NCI-H2081 (cell line): ENCODE measurements at places on chromosomes 4 and X.
A peak's percentile ranks its signal among the peaks of the same experiment; 100 is the strongest.

DNA sequence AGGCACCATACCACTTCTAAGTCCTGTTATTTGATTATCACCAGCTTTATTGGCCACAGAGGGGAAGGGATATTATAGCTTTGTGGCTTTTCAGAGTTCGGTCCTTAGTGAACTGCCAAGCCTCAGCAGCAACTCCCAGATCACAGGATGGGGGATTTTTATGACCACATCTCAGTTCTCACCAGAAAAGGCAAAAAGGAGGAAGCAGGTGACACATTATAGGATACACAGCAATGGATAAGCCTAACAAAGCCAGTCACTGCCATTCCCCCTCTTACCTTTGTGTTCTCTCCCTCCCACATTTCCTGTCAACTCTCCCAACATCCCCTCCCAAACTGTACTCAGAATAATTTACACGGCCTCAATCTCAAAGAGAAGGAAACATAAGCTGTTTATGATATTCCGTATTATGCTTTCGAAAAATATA is 142.8 kb downstream of the MGST2 start:
- peak; percentile 90 for DNase-seq

GRCh38 chrX:80316526-80316925 is 103.7 kb upstream of the TENT5D start:
- no peak for DNase-seq

DNA sequence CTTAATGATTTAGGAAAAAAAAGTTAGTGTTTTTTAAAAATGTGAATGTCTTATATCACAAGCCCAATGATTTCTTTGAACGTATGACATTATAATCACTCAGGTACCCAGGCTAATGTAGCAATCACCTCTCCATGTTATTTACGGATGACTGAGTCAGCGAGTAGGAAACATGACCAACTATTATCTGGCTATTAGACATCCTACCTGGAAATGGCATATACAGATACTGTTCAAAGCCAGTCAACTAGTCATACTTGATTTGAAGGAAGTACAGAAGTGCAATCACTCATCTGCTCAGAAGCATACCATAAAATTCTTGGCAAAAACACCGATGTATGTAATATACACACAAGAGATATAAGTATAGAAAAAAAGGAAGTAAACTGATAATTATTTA is 732.5 kb downstream of the ARAP2 start:
- no peak for DNase-seq

GRCh38 chr4:165663411-165663810 is 209.6 kb upstream of the TLL1 start:
- DNase-seq = no peak

- DNase-seq = peak; percentile 2
These were observed 876.3 kb downstream of the C4orf33 start for GRCh38 chr4:129972257-129972656.

- no peak for DNase-seq
These were observed 2.7 kb upstream of the XKRX start for GRCh38 chrX:100931218-100931924.

DNA sequence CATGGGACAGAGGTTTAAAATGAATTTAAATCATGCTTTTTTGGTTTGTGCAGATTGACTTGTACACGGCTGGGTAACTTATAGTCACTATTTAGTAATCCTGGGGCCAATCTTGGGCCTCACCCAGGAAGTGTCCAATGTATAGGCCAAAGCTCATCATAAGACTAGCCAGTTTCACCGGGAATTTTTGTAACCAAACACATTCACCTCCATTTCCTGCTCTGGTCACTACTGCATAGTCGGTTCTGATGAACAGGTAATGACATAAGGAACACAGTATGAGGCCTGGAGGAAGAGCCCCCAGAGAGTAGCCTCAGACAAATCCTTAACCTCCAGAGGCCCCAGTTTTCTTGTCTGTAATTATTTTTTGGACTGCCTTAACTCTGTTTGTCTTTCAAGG is 81.9 kb downstream of the HPRT1 start:
- no peak for DNase-seq

GRCh38 chrX:9866633-9867032 is 80.4 kb downstream of the SHROOM2 start:
- DNase-seq = no peak

GRCh38 chr4:67659065-67659464 is 41.9 kb downstream of the UBA6 start:
- DNase-seq = no peak

DNA sequence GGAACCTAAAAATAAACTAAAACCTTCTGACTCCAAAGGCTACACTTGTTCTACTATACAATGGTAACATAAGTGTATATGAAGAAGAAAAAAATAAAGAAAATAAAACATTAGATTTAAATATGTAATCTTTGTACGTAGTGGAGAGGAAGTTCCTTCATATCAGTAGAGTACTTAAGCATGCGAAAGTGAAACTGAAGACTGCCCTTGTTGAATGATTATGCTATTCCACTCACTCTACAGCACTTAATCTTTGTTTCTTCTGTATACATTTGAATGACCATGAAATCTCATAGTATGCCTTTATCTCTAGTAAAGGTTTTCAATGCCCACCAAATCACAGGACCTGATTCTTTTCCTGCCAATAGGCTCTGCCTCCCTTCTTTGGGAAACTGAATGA is 78.9 kb downstream of the NDST3 start:
- DNase-seq = no peak
